NCI-H187 treated with DMSO at 0.1 percent for 48 hours (cell line): ENCODE measurements at places on chromosomes 11 and 22.

DNA sequence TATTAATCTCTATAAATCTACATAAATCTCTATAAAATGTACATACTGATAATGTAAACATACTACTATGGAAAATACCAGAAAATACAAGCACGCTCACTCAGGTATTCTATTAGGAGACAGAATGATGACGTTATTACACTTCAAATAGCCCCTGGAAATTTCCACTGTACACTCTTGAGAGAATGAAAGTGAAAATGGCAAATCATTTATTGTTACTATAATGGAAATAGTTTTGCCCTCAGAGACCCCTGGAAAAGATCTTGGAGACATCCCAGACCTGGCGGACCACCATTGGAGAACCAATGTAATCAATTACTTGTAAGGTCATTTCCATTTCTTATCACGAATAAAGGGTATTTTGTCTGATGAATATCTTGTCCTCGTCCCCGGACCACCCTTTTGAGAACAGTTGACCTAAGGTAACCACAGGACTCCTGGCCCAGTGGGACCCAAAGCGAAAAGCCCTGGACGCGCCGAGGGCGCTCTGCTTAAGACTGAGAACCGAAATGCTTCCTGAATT, 509 bp upstream of the PRRG4 start:
- no peak for DNase-seq

- DNase-seq, result no peak
Measured at GRCh38 chr11:105229761-105230160, 90.2 kb upstream of the CARD18 start.

DNA sequence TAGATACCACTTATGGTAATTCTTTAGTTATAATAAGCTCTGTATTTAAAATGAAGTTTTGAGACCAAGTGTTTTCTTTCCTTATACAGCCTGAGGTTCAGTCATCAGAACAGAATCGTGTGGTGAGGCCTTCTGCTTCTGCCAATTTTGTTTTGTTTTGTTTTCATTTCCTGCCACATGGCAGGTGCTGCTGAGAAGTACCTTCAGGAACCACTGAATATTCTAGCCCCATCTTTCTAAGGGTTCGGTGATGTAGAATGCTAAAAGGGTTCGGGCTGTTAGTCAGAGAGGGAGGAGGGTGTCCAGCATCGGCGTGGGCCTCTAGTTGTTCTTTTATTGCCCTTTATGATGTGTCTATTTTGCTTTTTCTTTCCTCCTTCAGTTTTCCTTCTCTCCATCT, 25.8 kb downstream of the TNRC6B start:
- no peak for DNase-seq

- no peak for DNase-seq
Measured at GRCh38 chr11:59668188-59668949, 468 bp downstream of the PATL1 start.

GRCh38 chr22:37206118-37206840, 6.0 kb downstream of the SSTR3 start:
- DNase-seq, result no peak

DNA sequence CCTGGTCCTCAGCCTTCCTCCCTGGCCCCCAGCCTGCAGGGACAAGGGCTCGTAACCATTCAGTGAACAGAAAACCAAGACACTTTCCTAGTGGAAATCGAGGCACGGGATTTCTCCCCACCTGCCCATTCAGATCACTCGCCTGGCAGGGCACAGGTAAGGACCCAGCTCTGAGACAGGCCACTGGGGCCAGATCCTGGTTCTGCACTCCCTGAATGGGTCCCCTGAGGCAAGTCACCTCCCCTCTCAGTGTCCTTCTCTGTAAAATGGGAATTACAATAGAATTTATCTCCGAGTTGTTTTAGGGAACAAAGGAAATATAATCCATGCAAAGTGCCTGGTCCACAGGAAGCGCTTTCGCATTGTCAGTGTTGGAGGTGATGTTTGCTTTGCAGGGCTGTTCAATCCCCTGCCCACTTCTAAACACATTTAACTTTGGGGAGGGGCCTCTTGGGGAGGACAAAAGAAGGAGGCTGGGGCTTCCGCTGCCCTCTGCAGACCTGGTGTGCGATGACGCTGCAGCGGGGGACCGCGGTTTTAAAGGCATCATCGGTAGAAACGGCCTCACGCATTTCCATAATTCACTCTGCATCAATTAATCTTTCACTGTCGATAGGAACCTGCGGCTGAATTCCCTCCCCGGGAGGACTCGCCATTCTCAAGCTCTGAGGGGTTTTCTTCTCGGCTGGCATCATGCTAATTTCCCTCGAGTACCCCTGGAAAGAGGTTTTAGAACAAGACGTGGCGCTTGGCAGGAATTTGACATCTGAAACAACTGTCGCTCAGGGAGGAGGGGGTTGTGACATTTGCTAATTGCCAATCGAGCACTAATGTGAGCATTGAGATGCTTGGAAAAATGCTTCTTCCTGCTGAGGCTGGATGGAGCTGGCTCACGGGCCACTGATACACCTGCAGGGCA, 70.4 kb upstream of the FGF3 start:
- DNase-seq, result no peak

GRCh38 chr11:9057007-9057406, 34.4 kb downstream of the SCUBE2 start:
- DNase-seq, result no peak

- no peak for DNase-seq
Measured at GRCh38 chr11:128448981-128449713, 138.2 kb downstream of the ETS1 start.

DNA sequence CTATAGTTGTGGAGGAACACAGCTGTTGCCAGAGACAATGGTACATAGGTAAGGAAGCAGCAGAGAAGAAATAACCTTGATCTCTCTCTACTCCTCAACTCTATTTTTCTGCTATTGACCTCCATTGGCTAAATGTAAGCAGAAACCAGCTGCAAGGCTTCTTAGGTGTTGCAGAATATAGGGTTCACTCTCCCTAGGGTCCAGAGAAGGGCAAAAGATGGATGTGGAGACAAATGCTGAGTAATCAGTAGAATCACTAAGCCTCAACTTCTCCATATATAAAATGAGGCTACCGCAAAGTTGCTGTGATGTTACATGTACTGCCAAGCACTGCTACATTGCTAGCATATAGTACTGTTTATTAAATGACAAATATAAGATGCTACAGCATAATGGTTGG, 120.6 kb downstream of the PDE3B start:
- DNase-seq, result no peak

- DNase-seq, result no peak
Measured at GRCh38 chr11:110989428-110990133, 255.9 kb upstream of the POU2AF2 start.

- DNase-seq, result no peak
Measured at GRCh38 chr11:31243706-31244105, 125.8 kb downstream of the DCDC1 start.

- DNase-seq, result no peak
Measured at GRCh38 chr11:103175461-103176129, 66.4 kb downstream of the DYNC2H1 start.

GRCh38 chr22:39205344-39206021, 39.3 kb downstream of the PDGFB start:
- DNase-seq, result no peak

- DNase-seq, result no peak
Measured at GRCh38 chr11:134502153-134502550, 90.1 kb upstream of the B3GAT1 start.

DNA sequence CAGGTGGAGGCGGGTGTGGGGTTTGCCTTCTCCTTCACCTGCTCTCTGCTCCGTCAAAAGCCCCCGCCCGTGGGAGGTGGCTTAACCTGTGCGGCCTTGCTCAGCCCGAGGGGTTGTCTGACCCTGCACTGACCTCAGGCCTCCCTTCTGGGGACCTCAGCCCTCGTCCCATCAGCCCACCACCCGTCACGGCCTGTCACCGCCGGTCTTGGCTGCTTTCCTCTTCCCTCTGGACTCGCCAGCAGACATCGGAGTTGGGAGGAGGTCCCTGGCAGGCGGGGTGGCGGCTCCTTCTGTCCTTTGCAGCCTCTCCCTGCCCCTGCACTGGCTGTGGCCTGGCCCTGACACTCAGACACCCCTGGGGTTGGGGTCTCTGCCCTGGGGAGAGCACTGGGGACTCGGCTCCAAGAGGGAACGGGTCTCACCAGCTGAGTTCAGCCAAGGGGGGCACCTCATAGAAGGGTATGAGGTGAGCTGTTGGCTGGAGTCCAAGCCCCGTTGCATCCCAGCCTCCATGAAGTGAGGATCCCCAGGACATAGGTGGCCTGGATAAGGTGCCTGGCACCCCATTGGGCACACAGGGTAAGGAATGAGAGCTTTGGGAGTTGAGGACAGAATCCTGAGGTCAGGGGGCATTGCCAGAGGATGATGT, 999.6 kb downstream of the BRD1 start:
- DNase-seq, result no peak

DNA sequence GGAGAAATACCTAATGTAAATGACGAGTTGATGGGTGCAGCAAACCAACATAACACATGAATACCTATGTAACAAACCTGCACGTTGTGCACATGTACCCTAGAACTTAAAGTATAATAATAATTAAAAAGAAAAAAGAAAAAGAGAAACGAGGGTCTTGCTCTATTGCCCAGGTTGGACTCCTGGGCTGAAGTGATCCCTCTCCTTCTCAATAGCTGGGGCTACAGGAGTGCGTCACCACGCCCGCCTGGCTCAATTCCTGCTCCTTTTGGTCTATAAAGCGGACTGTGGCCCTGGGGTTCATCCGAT, 521 bp upstream of the PTS start:
- DNase-seq, result no peak

GRCh38 chr22:36856792-36857135, 4.0 kb upstream of the NCF4 start:
- no peak for DNase-seq

DNA sequence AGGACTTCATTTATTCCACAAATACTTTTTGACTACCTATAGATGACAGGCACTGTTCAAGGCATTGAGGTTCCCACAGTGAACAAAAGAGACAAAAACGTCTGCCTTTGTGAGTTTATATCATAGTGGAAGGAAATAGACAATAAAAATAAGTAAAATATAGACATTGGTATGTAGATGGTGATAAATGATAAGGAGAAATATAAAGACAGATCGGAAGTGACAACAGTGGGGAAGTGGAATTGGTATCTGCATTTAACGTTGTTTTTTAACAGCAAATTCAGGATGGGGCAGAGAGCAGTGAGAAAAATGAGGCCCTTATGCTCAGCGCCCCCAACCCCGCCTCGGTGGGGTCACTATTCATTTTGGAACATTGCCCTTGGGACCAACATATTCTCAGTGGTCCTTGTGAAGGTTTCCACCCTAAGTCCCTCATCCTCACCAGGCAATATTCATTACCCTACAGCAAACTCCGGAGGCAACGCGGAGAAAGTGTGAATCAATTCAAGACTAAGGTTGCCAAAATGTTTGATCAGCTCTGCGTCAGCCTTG, 627 bp upstream of the PEX26 start:
- DNase-seq, result no peak
